ENCODE measurements at places on chromosomes 11 and 22.
A peak's percentile ranks its signal among the peaks of the same experiment; 100 is the strongest.

GRCh38 chr11:62999649-63000048 lies 14.9 kb upstream of the SLC22A6 start:
- DNase-seq: no peak

GRCh38 chr11:118012083-118012669 lies 26.0 kb downstream of the IL10RA start:
- DNase-seq: no peak

- DNase-seq: no peak
Measured at GRCh38 chr22:22507743-22508273, 734 bp downstream of the ZNF280B start.

GRCh38 chr22:30947173-30947815 lies 21.3 kb downstream of the MORC2 start:
- peak; percentile 60 for DNase-seq

DNA sequence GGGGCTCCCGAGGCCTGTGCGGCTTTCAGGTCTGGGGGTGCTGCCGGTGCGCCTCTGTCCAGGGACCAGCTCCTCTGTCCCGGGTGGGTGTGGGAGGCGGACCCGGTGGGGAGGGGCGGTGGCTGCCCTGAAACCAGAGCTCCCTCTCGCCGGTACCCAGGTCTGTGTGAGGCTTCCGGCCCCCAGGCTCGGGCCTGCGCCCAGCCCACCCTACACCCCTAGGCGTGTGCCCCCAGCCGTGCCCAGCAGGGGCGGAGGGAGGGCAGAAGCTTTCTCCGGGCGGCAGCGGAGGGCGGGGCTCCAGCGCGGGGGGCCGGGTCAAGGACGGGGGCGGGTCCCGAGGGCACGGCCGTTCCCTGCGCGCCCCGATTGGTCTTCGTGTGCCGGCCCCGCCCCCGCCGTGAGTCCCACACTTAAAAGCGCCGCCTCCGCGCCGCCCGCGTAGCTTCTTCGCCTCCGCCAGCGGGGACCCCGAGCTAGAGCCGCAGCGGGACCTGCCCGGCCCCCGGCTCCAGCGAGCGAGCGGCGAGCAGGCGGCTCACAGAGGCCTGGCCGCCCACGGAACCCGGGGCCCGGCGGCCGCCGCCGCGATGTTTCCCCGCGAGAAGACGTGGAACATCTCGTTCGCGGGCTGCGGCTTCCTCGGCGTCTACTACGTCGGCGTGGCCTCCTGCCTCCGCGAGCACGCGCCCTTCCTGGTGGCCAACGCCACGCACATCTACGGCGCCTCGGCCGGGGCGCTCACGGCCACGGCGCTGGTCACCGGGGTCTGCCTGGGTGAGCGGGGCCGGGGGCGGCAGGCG lies 616 bp downstream of the PNPLA2 start:
- DNase-seq: peak; percentile 94

DNA sequence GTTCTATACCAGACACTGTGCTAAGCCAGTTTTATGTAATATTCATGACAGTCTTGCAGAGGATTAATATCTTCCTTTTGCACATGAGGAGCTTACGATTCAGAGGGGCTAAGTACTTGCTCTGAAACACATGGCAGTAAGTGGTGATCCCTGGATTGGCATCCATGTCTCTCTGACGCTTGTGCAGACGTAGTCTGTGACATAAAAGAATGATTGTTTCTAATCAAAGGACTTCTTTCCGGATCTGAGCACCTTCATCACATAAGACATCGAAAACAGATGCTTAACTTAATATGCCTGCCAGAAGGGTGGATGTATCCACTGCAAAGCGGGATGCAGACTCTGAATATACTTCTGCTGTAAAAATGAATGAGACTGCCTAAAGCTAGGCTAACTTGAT lies 74.8 kb downstream of the ARHGAP42 start:
- DNase-seq: peak; percentile 13

DNA sequence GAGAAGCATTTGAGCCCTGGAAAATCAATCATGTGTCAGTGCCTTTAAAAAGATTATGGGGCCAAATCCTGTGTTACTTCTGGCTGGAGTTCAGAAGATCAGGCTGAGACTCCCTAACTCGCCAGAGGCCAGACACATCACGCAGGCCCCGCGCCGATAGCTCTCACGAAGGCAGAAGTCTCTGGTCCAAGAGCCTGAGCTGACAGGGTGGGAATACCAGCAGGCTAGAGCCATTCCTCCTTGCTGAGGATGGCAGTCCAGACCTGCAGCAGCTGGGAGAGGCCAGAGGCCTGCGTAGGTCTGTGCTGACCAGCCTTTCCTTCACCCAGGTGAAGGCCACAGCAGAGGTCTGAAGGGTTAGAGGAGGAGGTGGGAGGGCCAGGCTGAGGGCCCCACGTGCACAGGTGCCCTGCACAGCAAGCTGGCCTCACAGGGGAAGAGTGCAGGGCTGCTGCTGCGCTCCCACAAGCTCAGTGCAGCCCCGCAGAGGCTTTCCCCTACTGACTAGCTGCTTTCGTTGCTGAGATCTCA lies 52.9 kb downstream of the ST14 start:
- DNase-seq: no peak

DNA sequence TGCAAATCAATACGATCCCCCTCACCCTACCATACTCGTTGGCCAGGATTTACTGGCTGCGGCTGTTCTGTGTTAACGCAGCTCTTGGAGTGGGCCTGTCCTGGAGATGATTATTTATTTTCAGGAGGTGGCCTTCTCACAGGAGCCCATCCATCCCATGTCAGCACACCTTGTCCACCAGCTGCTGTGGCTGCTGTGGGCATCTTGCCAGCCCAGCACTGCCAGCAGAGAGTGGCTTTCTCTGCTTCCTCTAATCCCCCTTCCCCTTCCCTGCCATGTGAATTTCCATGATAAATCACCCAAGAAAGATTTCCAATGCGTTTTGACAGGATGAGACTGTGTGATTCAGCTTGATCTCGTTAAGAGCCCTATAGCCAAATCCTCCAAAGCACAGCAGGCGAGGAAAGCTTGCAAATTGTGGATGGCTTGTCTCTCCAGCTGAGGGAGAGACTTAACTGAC lies 309.1 kb upstream of the C11orf87 start:
- peak; percentile 84 for DNase-seq

DNA sequence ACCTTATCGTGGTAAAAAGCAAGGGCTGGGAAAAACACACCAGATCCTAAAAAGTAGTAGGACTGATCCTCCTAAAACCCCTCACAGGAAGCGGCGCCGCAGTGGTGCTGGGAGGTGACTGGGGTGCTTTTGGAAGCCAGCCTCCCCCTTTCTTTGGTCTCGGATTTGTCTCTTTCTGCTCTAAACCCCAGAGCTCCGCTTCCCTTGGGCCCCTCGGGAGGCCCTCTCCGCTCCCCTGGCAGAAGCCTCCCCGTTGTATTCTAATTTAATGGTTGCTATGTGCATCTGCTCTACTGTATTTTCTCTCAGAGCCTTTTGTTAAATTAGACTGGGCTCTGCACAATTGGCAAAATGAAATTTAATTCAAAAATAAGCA lies 587.7 kb downstream of the OPCML start:
- no peak for DNase-seq

- DNase-seq: no peak
Measured at GRCh38 chr11:12941671-12942070, 67.4 kb upstream of the RASSF10 start.

GRCh38 chr11:125325196-125325595 lies 160.6 kb downstream of the PKNOX2 start:
- no peak for DNase-seq

DNA sequence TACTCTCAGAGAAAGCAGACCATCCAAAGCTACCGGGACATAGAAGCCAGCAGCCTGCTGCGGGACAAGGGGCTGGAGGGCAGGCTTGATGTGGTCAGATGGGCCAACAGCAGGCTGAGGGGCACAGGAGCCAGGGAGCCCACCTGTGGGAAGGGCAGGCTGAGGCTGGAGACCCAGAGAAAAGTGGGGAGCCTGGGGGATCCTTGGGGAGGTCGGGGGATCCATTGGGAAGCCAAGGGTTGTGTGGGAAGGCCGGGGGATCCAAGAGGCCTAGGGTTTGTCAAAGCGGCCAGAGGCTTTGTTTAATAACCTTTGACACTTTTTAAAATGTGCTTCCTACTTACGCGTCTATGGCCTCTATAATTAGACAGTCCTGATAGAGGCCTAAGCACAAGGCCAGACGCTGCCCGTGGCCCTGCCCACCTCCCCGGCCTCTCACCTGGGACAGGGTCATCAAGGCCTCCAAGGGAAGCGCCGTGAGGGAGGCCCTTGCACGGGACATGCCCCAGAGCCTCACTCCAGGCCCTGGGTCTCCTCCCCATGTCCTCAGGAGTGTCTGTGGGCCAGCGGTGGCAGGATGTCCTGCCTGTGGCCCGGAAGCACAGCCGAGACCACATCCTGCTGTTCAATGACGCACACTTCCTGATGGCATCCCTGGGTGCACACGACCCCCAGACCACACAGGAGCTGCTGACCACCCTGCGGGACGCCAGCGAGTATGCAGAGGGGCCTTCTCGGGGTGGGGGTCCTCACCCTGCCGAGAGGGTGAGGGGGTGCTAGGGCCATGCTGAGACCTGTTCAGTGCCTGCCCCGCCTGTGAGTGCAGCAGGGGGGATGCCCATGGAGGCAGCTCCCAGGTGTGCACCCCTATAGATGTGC lies 8.6 kb upstream of the GTSE1 start:
- no peak for DNase-seq

DNA sequence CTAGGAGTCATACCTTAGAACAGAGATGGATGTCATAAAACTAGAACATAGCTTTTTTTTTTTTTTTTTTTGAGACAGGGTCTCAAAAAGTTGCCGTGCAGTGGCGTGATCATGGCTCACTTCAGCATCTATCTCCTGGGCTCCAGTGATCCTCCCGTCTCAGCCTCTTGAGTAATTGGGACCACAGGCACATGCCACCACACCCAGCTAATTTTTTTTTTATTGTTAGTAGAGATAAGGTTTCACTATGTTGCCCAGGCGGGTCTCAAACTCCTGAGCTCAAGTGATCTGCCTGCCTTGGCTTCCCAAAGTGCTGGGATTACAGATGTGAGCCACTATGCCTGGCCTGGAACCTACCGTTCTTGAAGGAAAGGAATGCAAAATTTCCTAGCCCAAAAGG lies 8.8 kb upstream of the CEP295 start:
- DNase-seq: no peak

GRCh38 chr22:31295831-31296657 lies 3.8 kb upstream of the PIK3IP1 start:
- no peak for DNase-seq

GRCh38 chr22:43277987-43278601 lies 65.1 kb downstream of the SCUBE1 start:
- DNase-seq: no peak

DNA sequence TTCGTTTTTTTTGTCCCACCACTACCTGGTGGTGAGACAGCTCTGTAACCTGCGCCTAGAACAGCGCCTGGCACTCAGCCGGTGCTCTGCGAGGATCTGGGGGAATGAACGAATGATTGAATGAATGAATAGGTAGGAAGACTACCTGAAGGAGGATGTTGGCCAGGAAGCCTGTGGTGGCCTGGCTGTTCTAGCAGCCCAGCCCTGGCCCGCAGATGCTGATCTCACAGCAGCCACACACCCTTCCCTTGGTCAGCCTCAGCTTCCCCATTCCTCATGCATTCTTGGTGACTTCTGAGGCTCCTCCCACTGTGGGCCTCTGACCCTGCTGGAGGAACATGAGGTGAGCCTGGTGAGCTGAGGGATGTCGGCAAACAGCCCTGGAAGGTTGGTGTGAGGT lies 3.7 kb downstream of the TRPM5 start:
- DNase-seq: no peak

GRCh38 chr11:15525582-15525981 lies 410.9 kb downstream of the INSC start:
- DNase-seq: no peak

DNA sequence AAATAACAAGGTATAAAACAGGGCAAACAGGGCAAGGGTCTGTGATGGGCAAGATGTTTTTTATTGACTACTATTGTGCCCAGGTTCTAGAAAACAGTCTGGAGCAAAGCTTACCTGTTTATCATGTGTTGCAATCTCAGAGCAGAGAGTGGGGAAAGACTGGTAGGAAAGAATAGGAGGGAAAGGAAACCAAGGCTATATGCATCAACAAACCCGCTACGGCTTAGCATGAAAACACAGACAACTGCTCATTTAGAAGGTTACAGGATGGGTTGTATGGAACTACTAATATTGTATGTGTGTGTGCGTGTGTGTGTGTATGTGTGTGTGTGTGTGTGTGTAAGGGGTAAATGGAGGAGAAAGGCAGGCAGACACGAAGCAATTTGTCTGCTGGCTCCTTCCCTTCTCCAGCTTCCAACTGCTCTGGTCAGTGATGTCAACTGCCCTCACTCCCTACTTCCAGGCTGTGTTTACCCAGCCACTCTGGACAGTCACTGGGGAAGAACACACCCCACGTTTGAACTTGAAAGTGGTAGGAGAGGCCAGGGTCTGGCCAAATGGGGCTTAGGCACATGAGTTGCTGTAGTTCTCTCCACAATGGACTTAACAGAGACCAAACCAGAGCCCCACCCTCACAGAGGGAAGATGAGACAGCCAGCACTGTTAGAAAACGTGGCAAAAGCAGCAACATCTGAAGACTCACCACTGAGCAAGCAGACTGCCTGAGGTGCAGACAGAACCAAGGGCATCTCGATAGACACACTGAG lies 47.0 kb downstream of the GAB2 start:
- DNase-seq: no peak

DNA sequence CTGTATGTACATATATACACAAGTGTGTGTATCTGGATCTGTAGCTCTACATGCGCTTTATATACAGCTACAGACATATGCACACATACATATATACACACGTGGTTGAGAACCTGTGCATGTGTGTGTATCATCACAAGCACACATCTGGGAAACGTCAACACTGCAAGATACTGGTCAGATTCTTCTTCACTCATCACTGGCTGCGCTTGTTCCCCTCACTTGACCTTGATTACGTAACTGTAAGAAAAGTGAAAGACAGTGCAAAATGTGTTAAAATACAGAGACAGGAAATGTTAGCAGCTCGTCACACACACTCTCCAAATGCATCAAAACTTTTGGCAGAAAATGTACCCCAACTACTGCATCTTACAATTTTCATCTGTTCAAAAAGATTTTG lies 51.9 kb upstream of the MN1 start:
- no peak for DNase-seq

GRCh38 chr11:116716621-116717020 lies 56.2 kb downstream of the BUD13 start:
- DNase-seq: no peak

DNA sequence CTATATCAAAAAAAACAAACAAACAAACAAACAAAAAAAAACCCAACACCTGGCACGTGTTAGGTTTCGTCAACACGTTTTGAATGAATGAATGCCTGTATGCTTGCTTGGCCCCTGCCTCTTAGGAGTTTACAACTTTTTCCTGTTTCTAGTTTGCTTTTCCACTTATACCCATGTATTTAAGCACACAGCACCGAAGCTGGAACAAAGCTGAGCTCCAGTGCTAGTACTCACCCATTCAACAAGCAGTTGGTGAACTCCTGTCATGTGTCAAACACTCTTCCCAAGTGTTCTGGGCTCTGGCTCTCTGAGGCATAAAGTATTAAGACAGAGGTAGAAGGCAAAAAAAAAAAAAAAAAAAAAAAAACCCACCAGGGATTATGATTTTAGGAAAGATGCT lies 599.3 kb downstream of the BUD13 start:
- no peak for DNase-seq

All from NCI-H446 (cell line).